ENCODE measurements at places on chromosomes 4 and X.

DNA sequence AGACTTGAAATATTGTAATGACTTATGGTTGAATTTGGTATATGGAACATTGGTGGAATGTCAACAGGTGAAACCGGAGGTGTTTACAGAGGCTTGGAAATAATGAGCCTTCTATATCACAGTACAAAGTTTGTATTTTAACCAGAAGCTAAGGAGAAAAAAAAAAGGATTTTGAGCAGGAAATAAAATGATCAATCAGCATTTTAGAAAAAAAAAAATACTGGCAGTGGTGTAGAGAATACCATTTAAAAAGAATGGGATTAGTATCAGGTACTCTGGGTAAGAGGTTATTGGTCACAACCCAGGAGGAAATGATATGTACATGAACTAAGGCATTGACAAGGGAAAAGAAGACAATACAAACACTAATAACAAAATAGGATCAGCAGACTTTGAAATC is 587.1 kb upstream of the HTR2C start:
- DNase-seq: no peak

- DNase-seq: no peak
Measured at GRCh38 chrX:128728943-128729342, 676.7 kb upstream of the ACTRT1 start.

- no peak for DNase-seq
Measured at GRCh38 chrX:149807747-149808458, 26.2 kb downstream of the MAGEA9 start.

DNA sequence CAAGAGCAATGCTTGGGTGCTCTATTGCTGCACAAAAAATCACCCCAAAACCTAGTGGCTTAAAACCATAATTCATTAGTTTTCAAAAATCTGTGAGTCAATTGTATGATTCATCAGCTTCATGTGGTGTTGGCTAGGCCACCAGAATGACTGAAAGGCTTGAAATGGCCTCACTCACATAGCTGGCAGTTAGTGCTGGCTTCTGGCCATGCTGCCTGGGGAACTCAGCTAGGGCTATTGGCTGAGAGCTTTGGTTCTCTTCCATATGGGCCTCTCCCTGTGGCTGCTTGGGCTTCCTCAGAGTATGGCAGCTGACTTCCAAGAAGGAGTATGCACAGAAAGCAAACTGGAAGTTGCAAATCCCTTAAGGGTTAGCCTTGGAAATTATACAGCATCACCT is 3.1 kb upstream of the MTMR1 start:
- no peak for DNase-seq

DNA sequence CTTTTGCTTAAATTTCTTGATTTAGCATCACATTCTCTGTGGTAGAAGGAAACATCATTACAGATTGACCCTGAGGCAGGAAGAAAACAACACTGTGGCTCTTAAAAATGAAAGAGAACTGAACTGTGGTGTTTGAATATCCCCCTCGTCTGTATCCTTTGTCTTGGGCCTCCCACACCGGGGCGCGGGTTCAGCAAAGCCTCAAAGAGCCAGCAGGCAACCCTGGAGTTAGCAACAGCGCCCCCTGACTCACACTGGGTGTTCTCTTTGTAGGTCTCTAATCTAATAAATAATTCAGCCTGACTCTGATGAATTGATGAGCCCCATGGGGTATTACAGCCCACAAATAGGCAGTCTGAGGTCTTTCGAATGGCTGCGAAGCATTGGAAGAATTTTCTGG is 46.1 kb upstream of the CTSO start:
- DNase-seq: no peak

DNA sequence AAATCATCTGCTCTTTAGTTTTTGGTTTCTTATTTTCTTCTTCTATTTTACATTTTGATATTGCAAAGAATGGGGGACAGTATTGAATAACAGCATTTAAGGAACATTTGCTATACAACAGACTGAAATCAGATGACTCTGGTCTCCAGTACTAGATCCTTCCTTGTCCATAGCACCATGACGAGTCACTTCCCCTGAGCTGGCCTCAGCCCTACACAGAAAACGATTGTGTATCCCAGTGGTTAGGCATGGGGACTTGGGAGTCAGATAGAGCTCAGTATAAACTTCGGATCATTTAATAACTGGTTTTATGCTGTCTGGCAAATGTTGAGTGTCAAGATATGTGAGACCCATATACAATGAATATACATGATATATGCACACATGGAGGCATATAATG is 44.7 kb upstream of the BEX4 start:
- no peak for DNase-seq

DNA sequence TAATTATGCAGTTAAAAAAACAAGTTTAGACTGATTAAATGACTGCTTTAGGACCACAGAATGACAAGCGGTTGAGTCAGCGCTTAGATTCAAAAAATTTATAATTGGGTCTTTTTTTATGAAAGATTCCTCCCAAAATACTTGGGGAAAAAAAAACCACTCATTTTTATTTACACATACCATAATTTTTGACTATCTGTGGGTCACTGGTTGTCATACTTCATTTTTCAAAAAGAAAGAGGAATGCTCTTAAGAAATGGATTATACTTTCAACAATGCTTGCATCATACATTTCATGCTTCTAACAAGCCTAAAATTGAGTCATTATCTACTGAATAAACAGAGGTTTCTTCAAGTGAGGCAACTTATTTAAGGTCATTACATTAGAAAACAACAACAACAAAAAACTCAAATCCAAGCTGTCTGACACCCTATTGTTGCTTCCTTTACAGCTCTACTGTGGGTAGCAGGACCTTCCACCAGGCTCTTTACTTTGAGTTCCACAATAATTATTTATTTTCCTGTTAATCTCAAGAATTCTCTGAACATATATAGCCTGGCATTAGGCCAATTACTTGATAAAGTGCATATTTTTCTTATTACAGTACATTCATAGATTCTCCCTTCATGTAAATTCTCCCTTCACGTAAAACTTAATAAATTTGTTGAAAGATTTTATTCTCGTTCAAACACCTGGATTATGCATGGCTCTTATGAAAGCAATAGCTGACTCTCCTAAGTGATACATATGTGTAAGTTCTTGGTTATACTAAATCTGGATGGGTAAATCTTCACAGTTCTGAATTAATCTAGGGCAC is 445.5 kb downstream of the PCDH10 start:
- DNase-seq: no peak

- DNase-seq: no peak
Measured at GRCh38 chr4:38980903-38981676, 51.1 kb downstream of the TMEM156 start.

- no peak for DNase-seq
Measured at GRCh38 chr4:101888472-101888871, 97.9 kb downstream of the BANK1 start.

DNA sequence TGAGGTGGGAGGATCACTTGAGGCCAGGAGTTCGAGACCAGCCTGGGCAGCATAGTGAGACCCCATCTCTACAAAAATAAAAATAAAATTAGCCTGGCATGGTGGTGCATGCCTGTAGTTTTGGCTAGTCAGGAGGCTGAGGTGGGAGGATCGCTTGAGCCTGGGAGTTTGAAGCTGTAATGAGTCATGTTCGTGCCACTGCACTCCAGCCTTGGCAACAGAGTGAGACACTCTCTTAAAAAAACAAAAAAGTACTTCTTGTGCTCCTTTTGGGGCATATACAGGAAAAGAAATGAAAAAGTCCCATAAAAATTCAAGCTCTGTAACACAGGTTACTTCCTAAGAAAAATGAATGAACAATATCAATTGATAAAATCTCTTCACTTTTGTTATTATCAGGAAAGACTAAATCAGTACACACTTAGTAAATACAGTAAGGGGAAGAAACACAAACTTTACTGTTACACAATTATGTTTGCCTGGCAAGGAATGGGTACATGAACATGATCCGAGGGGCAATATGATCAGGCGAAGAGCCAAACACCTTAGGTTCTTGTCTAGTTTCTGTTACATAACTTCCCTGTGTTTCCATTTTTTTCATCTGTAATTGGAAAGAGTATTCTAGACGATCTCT is 46.9 kb downstream of the CCDC158 start:
- DNase-seq: no peak

DNA sequence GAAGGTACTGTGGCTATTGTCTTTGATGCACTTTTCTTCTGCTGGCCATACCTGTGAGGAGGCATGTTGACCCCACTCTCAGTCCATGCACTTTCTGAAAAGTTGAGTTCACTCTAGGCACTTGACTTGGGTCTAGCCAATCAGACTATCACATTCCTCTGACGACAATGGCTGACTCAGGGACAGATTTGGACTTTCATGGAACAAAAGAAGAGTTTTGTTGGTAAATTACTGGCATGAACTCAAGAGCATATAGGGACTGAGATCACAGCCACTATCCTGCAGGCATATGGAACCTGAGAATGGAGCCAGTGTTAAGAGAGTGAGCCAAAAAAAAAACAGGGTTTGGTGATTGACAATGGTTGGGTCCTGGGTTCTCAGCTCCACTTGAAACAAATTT is 24.6 kb upstream of the CXCL6 start:
- DNase-seq: no peak

DNA sequence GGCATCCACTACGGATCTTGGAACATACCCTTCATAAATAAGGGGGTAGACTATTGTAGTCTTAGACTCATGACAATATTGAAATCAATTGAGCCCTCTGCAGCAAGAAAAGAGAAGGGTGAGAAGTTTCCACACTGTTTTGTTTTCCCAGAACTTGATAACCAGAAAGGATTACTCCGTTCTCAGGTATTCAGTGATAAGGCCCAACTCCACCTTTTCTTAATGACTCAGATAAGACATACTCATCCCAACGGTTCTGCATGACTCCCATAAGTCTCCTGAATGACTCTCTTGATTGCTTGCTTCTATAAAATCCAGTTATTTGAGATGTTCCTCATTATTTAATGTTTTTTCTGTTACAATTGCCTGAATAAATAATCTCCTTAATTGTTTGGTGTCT is 111.7 kb downstream of the PABPC4L start:
- DNase-seq: no peak

DNA sequence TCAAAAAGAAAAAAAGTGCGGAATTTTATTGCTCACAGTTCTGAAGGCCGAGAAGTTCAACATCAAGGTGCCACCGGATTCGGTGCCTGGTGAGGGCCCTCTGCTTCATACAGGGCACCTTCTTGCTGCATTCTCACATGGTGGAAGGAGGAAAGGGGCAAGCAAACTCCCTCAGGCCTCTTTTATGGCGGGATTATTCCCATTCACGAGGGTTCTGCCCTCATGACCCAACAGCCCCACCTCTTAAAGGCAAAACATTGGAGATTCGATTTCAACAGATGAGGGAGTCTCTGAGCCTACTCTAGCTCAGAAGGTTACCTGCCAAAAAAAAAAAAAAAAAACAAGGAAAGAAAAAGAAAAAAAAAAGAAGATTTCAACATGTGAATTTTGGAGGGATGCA is 64.1 kb upstream of the CBR4 start:
- DNase-seq: no peak

GRCh38 chr4:146382194-146382593 is 139.5 kb downstream of the SLC10A7 start:
- no peak for DNase-seq

DNA sequence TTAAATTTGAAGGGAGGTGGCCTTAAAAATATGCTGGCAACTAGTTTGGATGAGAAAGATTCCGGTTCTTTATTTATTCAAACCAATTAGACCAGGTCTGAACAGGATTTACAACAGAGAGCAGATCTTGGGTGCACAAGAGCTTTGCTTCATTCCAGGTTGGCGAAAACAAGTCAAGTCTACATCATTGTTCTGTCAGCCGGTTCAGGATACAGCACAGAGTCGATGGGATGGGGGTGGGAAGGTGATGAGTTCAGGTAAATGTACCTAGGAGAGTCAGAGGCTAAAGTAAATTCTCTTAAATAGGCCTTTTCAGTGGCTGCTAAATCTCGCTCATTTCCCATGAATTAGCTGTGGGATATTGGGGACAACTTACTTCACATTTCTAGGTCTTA is 882 bp upstream of the STIM2 start:
- no peak for DNase-seq

DNA sequence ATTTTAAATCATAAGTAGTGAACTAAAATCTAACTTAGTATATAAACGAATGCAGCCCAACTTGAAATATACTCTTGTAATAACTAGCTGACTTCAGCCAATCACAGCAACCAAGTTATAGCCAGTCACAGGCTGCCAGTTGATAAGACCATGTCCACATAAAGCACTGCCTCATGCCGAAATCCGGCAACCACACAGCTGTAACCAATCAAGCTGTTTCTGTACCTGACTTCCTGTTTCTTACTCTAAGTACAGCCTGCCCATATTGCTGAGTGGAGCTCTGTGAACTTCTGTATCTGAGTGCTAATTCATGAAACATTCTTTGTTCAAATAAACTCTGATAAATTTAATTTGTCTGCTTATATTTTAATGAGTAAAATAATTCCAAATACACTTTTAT is 805.3 kb upstream of the EPHA5 start:
- DNase-seq: no peak

GRCh38 chrX:72079607-72080006 is 52.1 kb downstream of the RTL5 start:
- no peak for DNase-seq

- peak; percentile 54 for DNase-seq
Measured at GRCh38 chr4:10063544-10064300, 42.4 kb upstream of the SLC2A9 start.

- DNase-seq: no peak
Measured at GRCh38 chr4:23202712-23203247, 510.0 kb downstream of the GBA3 start.

DNA sequence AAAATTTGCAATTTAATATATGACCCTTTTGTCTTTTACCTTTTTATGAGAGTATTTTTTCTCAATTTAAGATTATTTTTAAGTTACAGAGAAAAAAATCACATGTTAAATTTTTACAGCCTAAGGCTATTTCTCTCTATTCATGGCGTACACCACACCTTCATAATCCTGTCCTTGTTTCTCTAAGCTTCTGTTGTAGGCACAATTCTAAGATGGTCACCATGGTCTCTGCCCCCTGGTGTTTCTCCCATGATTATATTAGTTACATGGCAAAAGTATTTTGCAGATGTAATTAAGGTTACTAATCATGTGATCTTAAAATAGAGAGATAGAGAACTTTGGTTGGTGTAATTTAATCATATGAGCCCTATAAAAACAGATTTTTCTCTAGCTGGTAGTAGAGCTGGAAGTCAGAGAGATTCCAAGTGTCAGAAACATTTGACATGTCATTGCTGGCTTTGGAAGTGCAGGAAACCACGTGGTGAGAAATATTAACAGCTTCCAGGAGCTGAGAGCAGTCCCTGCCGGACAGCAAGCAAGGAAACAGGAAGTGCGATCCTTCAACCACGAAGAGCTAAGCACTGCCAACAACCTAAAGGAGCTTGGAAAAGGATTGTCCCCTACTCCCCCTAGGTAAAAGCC is 89.8 kb downstream of the EIF4E start:
- DNase-seq: no peak

- DNase-seq: no peak
Measured at GRCh38 chr4:13891544-13891939, 264.0 kb upstream of the BOD1L1 start.

- DNase-seq: peak; percentile 70
Measured at GRCh38 chr4:76208005-76208765, 5.4 kb downstream of the SCARB2 start.

DNA sequence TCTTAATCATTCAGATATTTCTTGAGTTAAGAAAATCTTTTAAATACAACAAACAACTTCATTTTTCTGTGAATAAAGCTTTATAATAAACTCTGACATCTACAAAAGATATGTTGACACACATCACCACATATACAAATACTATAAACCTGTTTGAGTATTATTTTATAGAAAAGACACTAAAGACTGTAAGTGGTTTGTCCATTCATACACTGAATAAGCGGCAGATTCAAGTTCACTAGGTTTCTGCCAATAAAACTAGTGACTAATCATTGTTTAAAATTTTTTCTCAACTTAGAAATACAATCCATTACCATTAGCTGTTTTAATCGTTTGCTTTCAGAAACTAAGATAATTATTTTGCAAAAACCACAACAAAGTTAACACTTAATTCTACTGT is 1900.0 kb downstream of the C4orf33 start:
- DNase-seq: no peak
